ENCODE measurements at places on chromosomes 6 and 20. TPM values are rescaled to one million over a fixed set of nuclear protein-coding genes. Genes with fewer than 3 reads are reported as not detected.

SIRPB2 gene
- total RNA-seq, result 0.82 TPM

WDR46 gene
- total RNA-seq, result 42.4 TPM

BTNL2 gene
- not detected for total RNA-seq

BFSP1 gene
- total RNA-seq, result 0.41 TPM

RIPPLY2 gene
- 21.6 TPM for total RNA-seq

BMP7 gene
- 9.4 TPM for total RNA-seq

PPP2R5D gene
- total RNA-seq, result 37.5 TPM

HLA-DPA1 gene
- total RNA-seq, result 1.6 TPM
